Activated naive CD8-positive, alpha-beta T cell treated with anti-CD3 and anti-CD28 coated beads, Interleukin-2, amount 50 U/mL, for 16 hours (primary cell): ENCODE measurements at places on chromosomes 2 and 18.

DNA sequence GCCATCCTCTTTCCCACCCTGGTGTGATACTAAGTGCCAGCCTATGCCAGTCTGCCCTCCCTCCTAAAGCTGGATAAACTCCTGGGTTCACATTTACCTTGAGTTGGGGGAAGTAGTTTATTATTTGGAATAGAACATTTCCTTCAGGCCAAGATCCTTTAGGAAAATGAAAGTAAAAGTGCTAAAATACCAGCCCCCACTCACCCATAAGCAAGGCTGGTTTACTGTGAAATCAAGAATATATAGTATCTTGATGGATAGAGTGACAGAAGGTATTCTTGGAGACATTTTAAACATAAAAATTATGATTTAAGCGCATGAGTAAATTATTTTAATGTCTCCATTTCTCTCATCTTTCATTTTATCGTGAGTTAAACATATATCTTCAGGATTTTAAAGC lies 27.1 kb downstream of the ZNF532 start:
- DNase-seq, result no peak

- DNase-seq, result no peak
Measured at GRCh38 chr2:64212801-64213321, 68.6 kb upstream of the PELI1 start.

- no peak for DNase-seq
Measured at GRCh38 chr2:16071865-16072637, 131.7 kb downstream of the MYCN start.

GRCh38 chr2:237198164-237198855 lies 112.6 kb downstream of the COPS8 start:
- DNase-seq, result no peak

DNA sequence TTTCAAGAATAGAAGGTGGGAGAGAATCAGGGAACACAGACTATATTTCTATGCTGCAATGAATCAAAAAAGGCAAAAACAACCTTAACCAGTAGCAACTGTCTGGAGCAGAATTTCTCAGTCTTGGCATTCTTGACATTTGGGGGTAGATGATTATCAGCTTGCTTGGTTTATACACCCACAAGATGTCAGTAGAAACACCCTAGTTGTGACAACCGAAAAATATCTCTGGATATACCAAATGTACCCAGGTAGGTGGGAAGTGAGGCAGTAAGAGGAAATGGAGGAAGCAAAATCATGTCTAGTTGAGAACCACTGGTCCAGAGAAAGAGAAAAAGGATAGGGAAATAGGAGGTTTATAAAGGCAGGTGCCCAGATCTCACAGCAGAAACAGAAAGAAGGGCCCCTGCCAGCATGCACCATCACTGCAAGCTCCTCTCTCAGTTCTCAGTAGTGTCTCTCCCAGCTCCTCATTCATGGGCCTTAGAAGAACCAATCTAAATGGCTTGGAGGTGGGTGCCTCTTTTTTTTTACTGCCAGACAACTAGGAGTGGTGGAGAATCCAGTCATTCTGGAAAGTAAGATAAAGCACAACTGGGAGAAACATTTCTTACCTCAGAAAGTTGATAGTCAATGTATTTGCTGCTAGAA lies 50.4 kb downstream of the MBD2 start:
- DNase-seq, result no peak

DNA sequence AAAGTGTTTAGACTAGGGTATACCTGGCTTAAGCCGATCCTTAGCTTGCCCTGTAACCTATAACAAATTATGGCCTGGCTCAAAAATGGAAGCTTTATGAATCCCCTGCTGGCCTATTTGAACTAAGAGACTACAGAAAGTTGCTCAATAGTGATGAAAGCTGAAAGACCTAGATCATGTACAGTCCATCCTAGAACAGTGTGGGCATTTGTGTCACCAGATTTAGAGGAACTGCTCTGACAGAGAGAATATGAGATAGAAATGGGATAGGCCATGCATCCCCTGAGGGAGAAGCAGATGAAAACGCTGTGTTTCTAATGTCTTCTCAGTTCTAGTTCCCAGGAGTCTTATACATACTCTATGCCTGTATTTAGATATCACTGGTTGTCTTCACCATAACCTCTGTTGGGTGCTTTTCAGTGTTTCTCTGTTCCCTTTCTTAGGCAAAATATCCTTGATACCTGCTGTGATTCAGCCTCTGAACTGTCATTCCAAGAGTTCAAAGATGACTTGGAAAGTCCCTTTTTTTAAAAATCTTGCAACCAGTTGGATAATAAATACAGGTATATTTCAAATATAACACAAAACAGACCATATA lies 246.9 kb upstream of the SLC39A10 start:
- DNase-seq, result no peak

DNA sequence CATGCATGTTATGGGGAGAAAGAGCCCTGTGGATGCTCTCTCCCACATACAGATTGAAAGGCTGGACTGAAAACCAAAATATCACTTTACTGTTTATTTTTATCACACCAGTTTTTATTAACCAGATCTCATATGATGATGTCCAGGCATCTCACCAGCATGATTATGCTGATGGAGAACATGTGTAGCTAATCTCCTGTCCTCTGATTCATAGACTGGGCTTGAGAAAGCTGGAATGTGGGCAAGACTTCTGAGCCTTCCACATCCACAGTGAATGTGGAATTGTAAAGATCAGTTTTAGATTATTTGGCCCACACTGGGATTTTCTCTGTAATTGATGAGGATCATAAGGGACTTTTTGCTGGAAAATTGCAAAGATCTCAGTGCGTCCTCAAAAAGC lies 137.9 kb downstream of the ICOS start:
- no peak for DNase-seq

DNA sequence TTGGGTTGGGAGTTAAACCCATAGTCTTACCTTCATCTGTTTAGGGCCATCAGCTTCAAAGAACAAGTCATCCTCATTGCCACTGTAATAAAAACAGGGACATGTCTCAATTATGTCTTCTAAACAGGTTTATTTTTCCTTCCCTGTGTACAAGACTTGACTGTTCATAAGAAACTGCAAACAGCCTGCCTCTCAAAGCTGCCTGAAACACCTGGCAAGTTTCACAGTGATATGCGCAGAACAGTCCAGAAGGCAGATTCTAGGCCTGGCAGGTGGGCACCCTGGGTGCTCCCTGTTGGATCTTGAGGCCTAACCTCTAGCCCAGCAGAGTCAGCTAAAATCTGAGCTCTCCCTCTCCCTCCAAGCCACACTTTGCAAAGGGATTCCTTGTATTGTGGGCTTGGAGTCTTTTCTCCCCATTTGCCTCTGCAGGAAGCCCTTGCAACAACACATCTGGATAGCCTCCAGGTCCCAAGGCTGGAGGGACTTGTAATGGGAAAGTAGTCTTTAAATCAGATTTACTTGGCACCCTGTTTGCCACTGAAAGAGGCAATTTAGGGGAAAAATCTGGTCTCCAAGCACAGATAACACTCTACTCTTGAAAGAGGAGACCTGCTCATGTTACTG lies 930 bp downstream of the IL1B start:
- no peak for DNase-seq

DNA sequence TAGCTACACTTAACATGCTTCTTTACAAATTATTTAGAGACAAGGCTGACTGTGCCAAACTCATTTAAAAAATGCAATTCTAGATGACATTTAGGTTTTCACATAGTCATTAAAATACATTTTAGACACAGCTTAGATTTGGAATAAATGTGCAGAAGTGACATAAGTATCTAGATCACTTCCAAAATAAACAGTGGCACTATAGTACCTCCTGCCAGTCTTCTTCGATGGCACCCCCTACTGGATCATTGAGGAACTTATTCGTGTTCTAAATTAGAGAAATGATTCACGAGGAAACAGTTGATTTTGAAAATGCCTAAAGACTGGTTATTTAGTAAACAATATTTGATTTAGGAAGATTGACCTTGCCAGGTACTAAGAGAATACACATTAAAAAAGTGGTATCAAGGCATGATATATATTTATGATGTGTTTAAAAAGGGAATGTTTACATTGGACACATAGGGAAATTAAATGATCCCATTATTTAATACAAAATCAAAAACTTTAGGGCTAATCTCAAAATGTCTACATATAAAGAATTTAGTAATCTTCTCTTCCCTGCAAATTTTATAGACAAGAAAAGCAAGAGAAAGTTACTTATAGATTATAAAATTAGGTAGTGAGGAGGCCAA lies 323.9 kb downstream of the XIRP2 start:
- DNase-seq, result no peak

DNA sequence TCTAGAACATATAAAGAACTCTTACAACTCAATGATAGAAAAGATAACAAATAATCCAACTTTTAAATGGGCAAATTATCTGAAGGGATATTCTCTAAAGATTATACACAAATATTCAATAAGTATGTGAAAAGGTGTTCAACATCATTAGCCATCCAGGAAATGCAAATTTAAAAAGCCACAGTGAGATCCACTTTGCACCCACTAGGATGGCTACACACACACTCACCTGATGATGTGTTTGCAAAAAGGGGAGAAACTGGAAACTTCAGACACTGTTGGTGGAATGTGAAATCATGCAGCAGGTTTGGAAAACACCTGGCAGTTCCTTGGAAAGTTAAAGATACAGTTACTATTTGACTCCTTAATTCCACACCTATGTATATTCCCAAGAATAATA lies 87.2 kb upstream of the GYPC start:
- no peak for DNase-seq

- DNase-seq, result no peak
Measured at GRCh38 chr18:13220361-13220991, 1.9 kb downstream of the LDLRAD4 start.

- no peak for DNase-seq
Measured at GRCh38 chr2:82795446-82795845, 1663.6 kb downstream of the SUCLG1 start.

DNA sequence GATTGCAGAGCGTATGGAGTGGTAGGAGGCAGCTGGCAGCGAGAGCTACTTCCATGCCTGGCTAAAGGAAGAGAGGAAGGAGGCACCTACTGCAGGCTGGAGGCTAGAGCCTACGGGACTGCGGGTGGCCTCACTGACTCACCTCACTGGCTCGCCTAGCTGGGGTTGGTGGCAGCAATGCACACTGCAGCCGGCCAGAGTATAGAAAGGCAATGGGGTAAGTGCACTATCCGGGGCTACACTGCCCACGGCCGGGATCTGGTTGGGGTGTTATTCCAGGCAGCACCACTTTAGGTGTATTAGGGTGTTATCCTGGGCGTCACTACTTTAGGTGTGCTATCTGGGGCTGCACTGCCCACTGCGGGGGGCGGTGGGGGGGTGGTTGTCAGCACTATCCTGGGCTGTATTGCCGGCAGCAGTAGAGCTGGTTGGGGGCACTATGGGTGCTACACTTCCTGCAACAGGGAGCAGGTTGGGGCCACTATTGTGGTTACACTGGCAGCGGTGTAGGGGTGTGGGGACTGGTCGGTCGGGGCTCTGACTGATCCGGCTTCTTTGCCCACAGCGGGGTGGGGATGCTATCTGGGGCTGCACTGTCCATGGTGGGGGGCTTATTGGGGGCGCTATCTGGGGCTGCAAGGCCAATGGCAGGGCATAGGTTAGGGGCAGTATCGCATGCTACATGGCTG lies 33.3 kb upstream of the ANKRD62 start:
- no peak for DNase-seq

GRCh38 chr2:55530539-55531081 lies 11.1 kb downstream of the CFAP36 start:
- DNase-seq, result no peak

- DNase-seq, result no peak
Measured at GRCh38 chr2:48883661-48884060, 128.1 kb upstream of the LHCGR start.

DNA sequence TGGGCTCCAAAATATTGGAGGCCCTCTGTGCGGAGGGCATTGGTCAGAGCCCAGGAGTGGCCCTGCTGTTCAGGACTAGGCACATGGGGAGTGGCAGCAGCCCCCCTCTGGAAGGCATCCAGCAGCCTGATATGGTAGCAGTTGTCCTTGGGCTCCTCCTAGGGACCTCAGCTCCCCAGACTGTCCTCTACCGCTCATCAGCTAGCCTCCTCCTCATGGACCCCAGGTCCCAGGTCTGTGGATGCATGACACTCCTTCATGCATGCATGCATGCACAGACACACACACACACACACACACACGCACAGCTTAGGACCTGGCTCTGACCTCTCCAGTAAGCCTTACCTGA lies 15.4 kb upstream of the ATP6V1B1 start:
- DNase-seq, result no peak

GRCh38 chr18:9348766-9349165 lies 14.2 kb downstream of the TWSG1 start:
- no peak for DNase-seq

DNA sequence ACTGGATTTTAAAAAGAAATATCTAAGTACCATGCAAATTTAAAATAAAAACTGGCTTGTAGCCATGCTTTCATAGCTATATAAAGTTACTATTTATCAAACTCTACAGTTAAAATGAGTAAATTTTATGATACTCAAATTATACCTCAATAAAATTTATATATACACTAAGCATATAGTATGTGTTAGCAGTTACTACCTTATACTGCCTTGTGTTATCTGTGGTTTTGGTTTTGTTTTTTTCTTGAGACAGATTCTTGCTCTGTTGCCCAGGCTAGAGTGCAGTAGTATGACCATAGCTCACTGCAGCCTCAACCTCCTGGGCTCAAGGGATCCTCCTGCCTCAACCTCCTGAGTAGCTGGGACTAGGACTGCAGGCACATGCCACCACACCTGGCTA lies 342.1 kb downstream of the KIAA1328 start:
- no peak for DNase-seq

DNA sequence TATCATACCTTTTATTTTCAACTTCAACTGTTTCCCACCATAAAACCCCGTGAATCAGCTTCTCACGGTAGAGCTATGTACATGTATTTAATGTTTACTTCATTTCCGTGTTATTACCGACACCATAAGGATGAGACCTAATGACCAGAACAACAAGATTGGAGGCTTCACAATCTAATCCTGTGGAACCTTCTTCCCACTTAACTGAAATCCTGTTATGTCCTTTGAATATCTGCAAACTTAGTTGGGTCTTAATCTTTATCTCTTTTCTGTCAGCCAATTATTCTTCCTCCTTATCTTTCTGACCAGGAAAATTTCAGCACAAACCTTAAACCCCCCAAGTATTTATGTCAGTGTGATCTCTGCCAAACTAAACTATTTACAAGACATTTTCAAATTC lies 214.4 kb downstream of the TMX3 start:
- DNase-seq, result no peak

GRCh38 chr2:84302513-84303412 lies 156.3 kb downstream of the SUCLG1 start:
- no peak for DNase-seq

- DNase-seq, result no peak
Measured at GRCh38 chr18:48073211-48073930, 142.9 kb upstream of the SMAD2 start.

DNA sequence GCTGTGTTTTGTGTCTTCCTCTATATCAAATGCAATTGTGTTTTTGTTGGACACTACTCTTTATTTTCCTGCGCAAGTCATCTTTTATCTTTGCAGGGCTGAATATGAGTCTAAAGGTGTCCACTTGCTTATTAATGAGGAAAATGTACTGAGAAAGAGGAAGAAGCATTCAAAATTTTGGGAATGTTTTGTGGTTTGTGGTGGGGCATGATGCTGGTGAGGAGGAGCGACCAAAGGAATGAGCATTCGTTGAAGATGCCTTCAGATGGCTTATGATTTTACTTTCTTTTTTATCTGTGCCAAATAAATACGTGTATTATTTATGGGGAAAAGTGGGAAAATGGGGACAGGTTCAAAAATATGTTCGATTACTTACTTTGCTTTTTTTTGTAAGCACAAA lies 63.9 kb upstream of the SMIM21 start:
- DNase-seq, result no peak
